K562 (cell line): ENCODE measurements at places on chromosomes 3 and 15. TPM values are rescaled to one million over a fixed set of nuclear protein-coding genes. Genes with fewer than 3 reads are reported as not detected.

CAND2 gene
- 14.2 and 14.9 TPM in 2 replicates for total RNA-seq

ITPKA gene
- total RNA-seq = 33.3 and 35.8 TPM in 2 replicates

GNAT1 gene
- total RNA-seq = not detected in 2 replicates

USP3 gene
- 48.8 and 54.3 TPM in 2 replicates for total RNA-seq

RBP2 gene
- total RNA-seq = not detected in 2 replicates

INSYN1 gene
- total RNA-seq = not detected in 2 replicates

MUSTN1 gene
- total RNA-seq = 0.78 TPM in 1 of 2 replicates, not detected in the other

SUSD5 gene
- not detected in 2 replicates for total RNA-seq

GRCh38 chr15:48096813-48097212 is 24.0 kb upstream of the SLC24A5 start:
- no peaks in the 10 kb centered on the region for H3K36me3 ChIP-seq
- no peak overlapping the region for H3K27ac ChIP-seq
- no peak for DNase-seq
- no peaks in the 10 kb centered on the region for H3K27me3 ChIP-seq
- H3K4me3 ChIP-seq = no peak overlapping the region

DNA sequence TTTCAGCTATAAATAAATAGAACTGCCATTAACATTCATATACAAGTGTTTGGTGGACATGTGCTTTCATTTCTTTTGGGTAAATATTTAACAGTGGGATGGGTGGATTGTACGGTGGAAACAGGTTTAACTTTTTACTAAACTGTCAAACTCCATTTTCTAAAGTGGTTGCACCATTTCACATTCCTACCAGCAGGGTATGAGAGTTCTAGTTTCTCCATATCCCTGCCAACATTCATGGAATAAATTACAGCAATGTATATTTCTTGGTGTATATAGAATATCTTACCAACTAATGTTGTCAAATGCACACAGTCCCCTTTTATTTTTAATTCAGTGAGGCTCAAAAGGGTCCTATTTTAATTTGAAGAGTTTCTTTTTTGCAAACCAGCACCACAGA is 71.3 kb upstream of the CTXND1 start:
- no peak overlapping the region for H3K4me3 ChIP-seq
- DNase-seq = no peak
- H3K27me3 ChIP-seq = 0 out of 3 replicates have a peak, but pooled peaks cover 2% of the 10 kb centered on the region
- H3K27ac ChIP-seq = no peak overlapping the region

- H3K27ac ChIP-seq = no peak overlapping the region
- H3K27me3 ChIP-seq = no peaks in the 10 kb centered on the region
- H3K4me1 ChIP-seq = no peaks in the 10 kb centered on the region
- no peak for DNase-seq
Observed at GRCh38 chr3:37872413-37873160, 10.9 kb downstream of the CTDSPL start.

DNA sequence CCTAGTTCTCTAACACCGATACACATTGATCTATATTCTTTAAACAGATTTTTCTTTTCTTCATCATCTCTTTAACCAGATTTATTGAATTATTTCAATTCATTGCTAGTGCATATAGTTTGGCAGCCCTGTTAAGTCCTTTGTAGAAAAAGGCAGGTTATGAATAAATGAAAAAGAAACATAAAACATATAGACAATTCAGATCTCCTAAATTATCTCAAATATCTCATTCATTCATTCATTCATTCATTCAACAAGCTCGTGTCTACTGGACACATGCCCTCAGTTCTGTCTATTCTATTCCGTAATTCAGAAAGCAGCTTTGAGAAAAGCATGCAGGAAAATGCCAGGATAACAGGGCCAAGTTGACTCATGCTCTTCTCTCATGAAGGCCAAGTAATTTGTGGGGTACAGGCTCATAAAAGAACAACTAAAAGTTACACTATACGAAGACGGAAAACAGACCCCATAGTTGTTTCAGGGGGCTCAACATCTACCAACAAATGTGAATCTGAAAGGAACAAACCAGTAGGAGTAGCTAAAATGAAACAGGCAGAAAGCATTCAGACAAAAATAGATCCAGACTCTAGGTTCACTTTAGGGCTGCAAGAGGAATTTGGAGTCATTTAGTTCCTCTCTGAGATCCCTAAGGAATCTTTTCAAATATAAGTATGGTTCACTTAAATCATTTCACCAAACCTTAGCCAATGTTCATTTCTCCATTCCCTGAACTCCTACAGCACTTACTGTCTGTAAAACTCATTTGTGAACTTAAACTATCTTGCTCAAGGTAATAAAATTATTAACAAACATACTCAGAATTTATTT is 7.5 kb downstream of the ZNF148 start:
- no peak overlapping the region for H3K4me3 ChIP-seq
- 0 out of 3 replicates have a peak, but pooled peaks cover 2% of the 10 kb centered on the region for H3K36me3 ChIP-seq
- H3K27me3 ChIP-seq = no peaks in the 10 kb centered on the region

DNA sequence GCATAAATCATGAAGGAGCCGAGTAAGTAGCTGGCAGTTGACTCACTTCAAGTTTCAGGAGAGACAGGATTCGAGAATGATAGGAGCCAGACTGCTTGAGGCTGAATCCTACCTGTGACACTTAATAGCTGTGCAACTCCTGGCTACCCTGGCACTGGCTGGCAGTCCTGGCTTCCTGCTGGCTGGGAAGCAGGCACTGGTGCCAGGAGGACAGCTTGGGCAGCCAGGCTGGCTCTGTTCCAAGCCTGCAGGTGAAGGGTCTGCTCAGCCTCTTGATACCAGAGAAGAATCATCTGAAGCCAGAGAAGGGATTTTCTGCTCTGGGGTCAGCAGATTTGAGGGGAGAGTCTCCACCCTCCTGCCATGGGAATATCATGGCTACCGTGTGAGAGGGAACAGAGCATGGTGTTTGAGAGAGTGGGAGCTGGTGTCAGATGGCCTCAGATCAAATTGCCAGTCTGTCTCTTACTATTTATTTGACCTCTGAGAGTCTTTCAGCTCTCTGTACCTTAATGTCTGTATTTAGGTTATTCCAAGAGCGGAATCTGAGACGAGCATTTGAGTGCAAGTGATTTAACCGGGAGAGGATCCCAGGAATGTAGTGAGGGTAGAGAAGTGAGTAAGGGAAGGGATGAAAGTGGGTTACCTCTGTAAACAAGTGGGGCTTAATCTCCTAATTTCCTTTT is 4.4 kb upstream of the XIRP1 start:
- DNase-seq = no peak
- H3K27me3 ChIP-seq = 0 out of 3 replicates have a peak, but pooled peaks cover 2% of the 10 kb centered on the region
- no peaks in the 10 kb centered on the region for H3K36me3 ChIP-seq
- H3K4me3 ChIP-seq = no peak overlapping the region
- no peak overlapping the region for H3K27ac ChIP-seq

DNA sequence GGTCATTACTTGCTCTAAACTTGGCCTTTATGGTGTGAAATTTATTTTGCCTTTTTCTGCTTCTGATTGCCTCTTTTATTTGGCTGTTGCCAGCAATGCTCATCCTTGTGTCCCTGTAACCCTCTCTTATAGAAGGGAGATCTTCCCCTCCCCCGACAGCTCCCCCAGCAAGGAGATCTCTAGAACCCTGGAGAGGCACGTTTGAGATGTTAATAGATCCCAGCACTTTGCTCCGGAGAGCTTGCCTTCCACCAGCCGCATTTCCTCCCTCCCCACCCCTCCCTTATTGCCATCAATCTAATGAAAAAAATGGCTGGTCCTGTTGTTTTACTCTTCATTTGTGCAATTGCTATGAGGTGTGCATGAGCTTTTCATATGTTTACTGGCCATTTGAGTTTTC is 18.2 kb downstream of the TRIM71 start:
- DNase-seq = no peak
- H3K4me1 ChIP-seq = no peaks in the 10 kb centered on the region
- H3K4me3 ChIP-seq = no peak overlapping the region
- H3K36me3 ChIP-seq = no peaks in the 10 kb centered on the region
- H3K27me3 ChIP-seq = peaks cover 72% of the 10 kb centered on the region
- no peak overlapping the region for H3K27ac ChIP-seq

- no peaks in the 10 kb centered on the region for H3K36me3 ChIP-seq
- no peak overlapping the region for H3K4me3 ChIP-seq
Observed at GRCh38 chr15:40070608-40071218, 31.7 kb upstream of the SRP14 start.

DNA sequence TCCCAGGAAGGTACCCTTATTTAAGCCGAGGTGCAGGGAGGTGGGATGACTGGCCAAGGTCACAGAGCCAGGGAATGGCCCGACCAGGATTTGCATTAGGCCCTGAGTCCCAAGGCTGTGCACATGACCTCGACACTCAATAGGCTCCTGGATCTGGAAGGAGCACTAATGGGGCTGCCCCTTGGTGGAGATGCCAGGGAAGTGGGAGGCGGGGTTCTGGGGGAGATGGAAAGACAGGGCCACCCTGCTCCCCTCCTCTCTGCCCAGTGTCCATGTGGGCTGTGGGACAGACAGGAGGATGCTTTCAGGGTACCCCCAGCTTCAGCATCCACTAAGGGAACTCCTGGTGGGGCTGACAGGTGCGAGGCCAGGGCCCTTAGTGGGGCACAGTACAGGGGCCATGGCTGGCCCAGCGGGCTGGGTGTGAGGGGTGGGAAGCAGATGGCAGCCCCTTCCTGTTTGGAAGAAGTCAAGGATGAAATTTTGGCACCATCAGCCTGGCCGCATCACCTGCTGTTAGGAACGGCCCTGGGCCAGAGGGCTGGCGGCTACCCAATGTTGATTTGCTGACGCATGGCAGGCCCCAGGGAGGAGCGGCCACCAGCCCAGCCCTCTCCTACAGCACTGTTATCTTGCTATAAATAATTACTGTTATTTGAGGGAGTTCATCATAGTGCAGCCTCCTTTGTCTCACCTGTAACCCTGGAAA is 37.3 kb downstream of the ATP2B2 start:
- no peaks in the 10 kb centered on the region for H3K4me1 ChIP-seq
- no peaks in the 10 kb centered on the region for H3K36me3 ChIP-seq
- H3K27me3 ChIP-seq = peaks cover 58% of the 10 kb centered on the region
- no peak overlapping the region for H3K27ac ChIP-seq
